ENCODE measurements at places on chromosomes 3 and 15.

DNA sequence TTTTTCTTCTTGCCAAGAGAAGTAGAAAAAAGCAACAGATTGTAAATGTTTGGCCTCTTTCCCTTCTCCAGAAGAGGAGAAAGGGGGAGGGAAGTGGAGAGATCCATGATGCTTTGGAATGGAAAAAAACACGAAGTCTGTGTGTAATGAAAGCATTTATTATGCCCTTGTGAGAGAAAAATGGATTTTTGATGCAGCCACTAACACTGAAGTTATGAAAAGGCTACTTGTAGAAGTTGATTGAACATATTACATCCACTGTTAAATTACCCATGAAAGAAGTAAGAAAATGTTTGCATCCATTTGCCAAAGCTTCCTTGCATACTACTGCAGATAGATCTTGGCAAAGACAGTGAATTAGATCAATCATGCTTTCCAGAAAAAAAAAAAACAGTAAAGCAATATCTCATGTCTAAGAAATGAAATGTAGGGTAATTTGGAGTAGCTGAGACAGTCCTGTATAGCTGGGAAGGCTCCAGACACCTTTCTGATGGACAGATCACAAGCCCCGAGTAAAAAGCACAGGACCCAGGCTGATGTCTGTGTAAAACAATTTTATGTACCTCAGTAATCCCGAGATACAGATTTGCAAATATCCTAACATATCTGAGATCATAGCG is 295.5 kb downstream of the PLOD2 start:
- DNase-seq = no peak

DNA sequence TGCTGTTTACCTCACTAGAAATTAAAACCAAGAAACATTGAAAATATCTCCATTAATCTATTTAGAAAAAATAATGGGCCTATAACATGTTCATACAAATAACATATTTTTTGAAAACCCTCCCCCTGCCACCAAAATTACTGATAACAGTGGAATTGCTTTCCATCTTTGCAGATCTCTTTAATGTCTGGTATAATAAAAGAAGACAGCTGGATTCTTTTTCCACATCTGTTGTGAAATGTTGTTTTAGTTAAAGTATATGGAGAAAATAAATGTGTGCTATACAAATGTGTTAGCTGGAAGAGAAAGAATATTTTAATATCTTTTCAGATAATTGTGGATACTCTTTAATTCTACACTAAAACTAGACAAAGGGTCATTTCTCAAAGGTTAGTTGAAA is 251.0 kb upstream of the GOLGA6L4 start:
- DNase-seq = no peak

GRCh38 chr3:22122567-22122966 is 371.6 kb upstream of the ZNF385D start:
- no peak for DNase-seq

DNA sequence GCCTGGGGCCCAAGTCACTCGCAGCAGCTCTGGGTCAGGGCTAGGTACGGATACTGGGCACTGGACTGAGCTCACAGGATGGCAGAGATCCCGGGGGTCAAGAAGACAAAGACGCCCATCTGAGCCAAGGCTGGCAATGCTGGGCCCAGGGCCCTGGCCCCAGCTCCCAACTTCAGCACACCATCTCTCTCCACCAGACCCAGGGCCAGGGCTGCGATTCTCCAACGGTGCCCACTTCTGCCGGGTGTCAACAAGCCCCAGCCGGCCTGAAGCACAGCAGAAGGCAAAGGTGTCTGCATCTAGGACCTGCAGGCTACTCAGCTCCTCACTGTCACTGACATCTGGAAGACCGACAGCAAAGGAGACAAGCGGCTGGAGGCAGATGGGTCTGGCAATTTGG is 8.6 kb downstream of the WDR73 start:
- no peak for DNase-seq

DNA sequence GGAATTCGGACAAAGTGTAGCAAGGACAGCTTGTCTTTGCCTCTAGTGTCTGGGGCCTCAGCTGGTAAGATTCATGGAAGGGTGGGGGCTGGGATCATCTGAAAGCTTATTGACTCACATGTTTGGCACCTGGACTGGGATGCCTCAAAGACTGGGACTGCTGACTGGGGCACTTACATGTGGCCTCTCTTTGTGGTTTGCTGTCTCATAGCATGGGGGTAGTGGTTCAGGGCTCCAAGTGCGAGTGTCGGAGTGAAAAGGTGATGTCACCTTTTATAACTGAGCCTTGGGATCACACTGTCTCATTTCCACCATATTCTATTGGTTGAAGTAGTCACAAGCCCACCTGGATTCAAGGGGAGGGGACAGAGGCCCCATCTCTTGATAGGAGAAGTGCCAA is 6.8 kb downstream of the MFSD1 start:
- no peak for DNase-seq

GRCh38 chr3:67998281-67998680 is 343.9 kb upstream of the SUCLG2 start:
- DNase-seq = no peak

DNA sequence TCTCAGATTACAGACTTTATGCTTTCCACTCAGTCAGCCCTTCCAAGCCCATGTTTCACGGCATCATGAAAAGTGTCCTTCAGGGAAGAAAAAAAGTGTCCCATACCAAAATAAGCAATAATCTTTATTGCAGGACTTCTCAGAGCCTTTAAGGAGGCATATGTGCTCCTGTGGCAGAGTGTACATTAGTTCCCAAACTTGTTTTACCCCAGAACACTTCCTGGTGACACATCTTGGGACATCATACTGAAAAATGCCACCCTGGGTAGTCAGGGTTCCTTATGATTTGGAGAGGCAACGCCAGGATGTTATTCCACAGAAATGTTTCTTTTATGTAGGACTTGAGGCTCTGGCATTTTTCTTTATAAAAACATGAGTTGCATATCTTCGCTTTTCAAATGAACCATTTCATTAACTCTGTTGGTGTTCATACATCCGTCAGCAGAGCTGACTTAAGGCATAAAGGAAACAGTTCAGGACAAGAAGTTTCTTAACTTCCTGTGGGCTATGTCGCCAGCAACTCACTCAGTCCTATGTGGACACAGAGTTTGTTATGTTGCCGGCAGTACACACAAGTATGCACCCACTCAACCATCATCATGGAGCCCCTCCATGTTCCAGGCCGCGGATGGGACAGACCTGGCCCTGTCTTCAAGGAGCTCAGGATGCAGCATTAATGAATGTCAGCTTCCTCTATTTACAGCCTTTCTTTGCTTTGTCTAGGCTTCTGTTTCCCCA is 63.8 kb downstream of the CASR start:
- DNase-seq = no peak

DNA sequence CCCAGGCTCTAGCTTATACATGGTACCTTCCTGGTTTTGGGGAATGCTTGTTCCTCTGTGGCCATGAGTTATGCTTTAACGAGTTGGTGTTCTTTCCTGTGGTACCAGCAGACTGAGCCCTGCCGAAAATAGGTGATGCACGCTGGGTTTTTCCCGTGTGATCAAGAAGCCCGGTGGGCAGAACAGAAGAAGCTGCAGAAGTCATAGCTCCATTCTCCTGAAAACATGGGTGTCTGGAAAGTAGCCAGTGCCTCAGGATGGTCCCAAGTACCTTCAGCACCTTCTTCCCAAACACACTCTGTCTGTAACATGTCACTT is 25.2 kb downstream of the MAPKBP1 start:
- no peak for DNase-seq

GRCh38 chr3:30662836-30663235 is 56.4 kb downstream of the TGFBR2 start:
- DNase-seq = no peak
